ENCODE measurements at places on chromosomes 5 and 9.

- DNase-seq, result no peak
These were observed 92.9 kb downstream of the GLDC start for GRCh38 chr9:6552498-6553121.

- no peak for DNase-seq
These were observed 20.1 kb upstream of the HMCN2 start for GRCh38 chr9:130245474-130245873.

DNA sequence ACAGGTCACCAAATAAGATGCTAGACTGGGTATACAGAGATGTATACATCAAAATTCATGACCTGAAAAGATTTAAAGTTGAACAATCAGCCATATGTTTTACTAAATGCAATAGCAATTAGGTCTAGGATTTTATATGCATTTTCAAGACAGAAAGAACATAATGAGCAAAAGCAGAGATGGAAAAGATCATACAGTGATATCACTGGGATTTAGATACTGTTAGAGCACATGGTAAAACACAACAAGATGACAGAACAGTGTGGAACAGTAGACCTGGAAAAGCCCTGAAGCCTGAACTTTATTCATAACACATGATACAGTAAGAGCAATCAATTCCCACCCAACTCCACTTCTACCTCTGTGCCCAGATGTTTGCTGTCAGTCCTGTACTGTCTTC, 585.9 kb downstream of the PRR16 start:
- DNase-seq, result no peak

DNA sequence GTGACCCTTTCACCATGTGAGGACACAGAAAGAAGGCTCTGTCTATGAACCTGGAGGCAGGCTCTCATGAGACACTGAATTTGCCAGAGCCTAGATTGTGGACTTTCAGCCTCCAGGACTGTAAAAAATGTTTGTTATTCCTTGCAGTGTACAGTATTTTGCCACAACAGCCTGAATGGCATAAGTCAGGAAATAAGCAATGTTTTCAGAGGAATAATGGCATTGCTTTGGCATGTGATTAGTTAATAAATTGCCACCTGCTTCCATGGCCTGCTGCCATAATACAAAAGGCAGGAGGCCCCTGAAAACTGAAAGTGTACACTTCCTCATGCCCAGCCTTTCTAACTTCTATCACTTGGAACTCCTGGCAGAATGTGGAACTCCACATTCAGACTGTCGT, 408.1 kb downstream of the GADD45G start:
- no peak for DNase-seq

DNA sequence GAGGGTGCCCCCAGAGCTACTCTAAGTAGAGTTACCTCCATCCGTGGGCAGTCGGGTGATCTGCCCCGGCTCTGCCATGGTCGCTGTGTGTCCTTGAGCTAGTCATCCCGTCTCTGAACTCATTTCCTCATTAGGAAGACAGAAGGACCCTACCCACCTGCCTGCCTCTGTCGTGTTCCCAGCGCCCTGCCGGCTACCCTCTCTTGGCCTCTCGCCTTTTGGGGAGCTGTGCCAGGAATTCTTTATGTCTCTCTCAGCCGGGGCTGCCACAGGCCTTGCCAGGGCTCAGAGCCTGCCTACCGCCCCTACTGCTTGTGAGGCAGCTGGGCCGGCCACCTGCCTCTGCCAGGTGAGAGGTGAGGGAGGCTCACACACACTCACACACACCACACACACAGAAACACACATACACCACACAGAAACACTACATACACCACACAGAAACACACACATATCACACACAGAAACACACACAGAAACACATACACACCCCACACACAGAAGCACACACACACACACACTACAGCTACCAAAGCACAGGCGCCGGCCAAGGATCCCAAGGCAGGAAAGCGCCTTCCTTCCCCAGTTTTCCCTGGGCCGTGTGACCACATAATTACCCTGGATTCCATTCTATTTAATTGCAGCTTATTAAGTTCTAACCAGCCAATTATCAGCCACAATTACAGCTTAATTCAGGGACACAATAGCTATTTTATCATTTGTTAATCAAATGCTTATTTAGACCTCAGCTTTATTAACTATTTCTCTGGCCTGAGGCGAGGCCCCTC, 41.7 kb downstream of the UNC5A start:
- DNase-seq, result no peak

- no peak for DNase-seq
These were observed 809 bp downstream of the TNIP1 start for GRCh38 chr5:151079838-151080612.

DNA sequence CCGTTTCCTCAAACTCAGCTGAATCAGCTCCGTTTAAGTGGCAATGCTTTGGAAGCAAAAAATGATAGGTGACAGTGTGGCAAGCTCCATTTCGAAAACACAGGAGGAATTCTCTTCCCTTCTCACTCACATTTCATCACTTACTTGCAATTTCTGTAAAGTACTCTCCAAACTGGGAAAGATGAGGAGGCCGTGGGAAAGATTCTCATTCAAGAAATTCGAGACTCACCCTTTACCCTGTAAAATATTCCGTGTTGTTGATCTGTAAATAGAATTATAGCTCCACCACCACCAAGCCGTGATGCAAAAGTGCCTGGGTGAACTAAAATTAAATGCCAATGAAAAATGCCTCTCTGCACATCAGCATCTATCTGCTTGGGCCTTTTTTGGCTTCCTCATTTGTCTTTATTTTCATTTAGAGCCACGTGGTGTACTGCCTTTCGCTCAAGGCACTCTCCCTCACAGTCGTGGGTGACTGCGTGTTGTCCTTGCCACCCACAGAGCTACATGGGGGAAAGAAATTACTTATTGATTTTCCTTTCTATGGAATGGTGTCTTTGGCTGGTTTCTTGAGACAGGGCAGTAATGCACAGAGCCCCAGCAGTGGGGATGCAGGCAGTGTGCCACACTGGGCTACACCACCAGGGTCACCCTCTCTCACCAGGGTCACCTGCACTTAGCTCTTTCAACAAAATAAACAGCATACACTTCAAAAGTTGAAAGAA, 289.3 kb upstream of the TAS2R1 start:
- no peak for DNase-seq

DNA sequence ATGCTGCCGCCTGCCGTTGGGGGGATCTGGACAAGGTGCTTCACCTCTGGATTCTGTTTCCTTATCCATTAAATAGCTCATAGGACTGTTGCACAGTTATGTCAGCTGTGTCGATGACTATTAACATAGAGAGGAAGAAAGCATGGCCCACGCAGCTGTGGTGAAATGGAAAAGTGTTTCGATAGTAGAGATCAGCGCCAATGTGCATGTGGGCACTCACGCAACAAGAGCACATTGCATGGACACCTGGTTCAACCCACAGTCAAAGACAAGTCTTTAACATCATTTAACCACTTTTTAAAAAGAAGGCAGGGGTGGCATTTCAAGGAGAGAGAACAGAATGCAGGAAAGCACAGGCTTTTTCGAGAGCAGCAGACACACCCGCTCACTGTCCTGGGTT, 107.6 kb downstream of the ADCY2 start:
- DNase-seq, result no peak

DNA sequence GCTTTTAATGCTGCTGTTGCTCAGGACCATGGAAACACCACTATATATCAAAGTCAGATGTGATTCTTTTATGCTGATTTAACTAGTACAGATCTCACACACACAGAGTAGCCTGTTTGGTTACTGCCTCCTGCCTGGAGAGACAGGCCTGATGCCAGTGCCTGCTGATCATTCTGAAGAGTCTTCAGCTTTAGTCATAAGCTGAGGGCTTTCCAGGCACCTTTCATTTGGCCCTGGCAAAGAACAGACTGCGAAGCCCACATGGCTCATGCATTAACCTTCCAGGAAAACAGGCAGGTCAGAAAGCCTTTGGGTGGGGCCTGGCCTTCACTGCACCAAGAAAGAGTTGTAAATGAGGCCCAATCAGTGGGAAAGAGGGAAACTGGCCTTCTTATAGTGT, 144.7 kb downstream of the SAXO1 start:
- no peak for DNase-seq

DNA sequence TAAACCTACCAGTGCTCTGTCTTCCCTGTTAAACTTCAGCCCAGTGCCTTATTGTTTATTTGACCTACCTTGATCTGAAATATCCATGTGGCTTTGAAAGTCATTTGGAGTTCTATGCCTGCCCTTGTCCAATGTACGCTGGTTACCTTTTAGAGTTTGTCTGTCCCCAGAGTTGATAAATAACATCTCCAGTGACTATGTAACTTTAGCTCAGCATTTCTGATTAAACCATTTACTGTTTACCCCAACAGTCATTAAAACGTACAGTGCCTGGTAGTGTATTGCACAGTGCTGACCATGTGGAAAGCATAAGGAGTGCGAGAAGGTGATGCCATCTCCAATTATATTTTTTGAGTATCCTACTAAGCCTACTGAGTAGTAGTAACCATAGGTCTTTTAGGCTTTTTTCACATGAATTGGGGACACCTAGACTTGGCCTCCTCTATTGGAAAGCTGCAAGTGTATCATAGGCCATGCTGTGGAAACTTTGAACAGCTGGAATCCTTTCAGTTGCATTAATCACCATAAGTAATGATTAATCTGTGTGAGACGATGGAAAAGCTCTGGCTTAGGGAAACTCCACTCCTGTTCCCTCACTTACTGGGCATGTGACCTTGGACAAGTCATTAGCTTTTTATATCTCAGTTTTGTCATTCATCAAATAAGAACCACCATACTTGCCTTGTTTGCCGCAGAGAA, 93.5 kb downstream of the MAST4 start:
- no peak for DNase-seq

GRCh38 chr9:10366171-10366779, 246.5 kb downstream of the PTPRD start:
- no peak for DNase-seq

DNA sequence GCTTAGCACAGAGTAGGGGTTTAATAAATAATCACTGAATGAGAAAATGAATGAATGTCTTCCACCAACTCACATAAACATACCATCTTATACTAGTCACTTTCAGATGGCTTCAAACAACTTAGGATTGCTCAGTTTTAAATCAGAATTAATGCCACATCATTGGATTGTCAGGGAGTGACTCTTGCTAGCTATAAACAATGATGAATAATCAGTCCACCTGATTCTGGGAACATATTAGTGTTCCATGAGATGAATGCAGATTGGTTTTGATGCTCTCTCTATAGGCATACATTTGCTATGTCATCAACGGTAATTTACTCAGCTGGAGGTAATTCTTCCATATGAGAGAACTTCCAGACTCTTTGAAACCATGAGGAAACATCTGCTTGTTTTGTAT, 97.4 kb downstream of the CDH9 start:
- no peak for DNase-seq

GRCh38 chr5:154197801-154198491, 7.4 kb downstream of the GALNT10 start:
- no peak for DNase-seq

- no peak for DNase-seq
These were observed 29.7 kb downstream of the ZNF462 start for GRCh38 chr9:106892632-106893031.

DNA sequence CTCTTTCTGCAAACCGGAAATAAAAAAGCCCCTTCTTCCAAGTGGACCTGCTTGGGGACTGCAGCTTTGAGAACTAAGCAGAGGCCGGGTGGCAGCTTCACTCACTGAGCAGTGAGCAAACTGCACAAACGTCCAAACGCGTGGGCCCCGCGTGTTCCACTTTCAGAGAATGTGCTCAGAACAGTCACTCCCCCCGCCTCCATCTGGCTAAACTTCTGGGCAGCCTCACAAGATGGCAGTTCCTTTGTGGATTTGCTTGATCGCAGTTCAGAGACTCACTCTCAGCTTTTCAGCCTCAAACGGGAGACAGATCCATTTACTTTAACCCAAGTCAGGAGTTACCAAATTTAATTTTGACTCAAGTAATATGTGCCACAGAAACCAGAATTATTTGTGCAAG, 216.6 kb downstream of the TLE1 start:
- no peak for DNase-seq

DNA sequence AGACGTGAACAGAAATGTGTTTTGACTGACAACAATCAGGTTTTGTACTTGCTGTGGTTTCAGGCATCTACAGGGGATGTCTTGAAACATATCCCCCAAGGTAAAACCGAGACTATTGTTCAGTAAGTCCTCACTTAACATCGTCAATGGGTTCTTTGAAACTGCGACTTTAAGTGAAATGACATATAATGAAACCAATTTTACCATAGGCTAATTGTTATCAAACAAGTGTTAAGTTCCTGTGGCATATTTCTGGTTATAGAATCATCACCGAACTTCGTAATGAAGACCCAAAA, 16.4 kb upstream of the OMD start:
- no peak for DNase-seq

DNA sequence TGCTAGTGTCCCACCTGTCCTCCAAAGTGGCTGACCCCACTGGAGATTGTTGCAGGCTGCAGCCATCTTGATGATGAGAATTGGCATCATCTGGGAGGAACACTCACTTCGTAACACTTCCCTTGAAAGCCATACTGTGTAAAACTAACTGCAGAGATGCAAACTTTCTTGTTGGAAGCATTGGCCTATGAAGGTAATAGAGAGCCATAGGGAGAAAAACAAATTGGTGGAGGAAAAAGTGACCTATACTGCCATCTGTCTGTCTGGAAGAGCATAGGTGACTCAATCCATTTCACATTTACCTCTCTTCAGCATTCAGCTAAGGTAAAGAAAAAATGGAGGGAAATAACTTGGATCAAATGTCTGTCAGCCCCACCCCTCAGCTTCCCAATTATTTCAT, 473.4 kb downstream of the NTRK2 start:
- DNase-seq, result no peak

GRCh38 chr9:121781701-121782464, 130.4 kb downstream of the DAB2IP start:
- DNase-seq, result no peak

GRCh38 chr5:180816608-180817534, 14.3 kb upstream of the MGAT1 start:
- no peak for DNase-seq

DNA sequence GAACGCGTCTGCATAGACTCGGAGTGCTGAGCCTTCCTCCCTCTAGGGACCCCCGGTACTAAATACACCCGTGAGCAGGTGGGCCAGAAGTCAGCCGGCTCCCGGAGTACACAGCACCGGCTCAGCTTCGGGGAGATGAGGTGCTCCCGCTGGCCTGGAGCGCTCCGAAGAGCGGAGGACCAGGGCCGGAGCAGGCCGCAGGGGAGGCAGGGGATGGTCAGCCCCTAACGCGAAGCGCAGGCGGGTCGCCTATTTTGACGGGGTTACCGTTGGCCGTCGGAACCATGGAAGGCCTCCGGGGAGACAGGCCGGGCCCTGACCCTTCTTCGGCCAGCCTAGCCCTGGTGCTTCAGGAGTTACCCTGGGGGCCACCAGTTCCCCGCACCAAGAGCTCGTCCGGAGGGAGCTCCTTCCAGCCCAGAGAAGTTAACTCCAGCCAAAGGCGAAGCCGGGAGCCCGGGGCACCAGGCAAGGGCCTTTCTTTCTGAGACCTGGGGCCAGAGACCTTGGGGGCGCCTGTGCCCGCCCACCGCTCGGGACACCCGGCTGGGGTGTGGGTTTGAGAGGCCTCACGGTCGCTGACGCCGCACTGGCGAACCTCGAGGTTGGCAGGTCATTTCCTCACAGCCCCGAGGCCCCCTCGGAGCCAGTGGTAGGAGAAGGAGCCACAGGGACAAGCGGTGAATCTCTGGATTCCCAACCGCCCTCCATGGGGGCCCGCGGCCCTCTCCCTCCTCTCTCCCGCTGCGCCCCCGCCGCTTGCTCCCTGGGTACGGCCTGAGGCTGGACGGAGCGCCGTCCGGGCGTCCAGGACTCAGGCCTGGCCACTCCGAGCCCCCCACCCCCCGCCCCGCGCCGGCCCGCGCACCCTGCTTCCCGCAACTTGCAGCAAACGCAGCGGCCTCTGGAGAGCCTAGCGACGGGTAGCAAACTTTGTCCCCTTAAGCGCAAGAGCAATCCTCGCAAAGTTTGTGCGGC, 3.4 kb upstream of the IRX4 start:
- no peak for DNase-seq
